ENCODE measurements at places on chromosomes 6 and 20. TPM values are rescaled to one million over a fixed set of nuclear protein-coding genes. Genes with fewer than 3 reads are reported as not detected.

The SMLR1 gene
- not detected for total RNA-seq

The SNX9 gene
- total RNA-seq = 37.8 TPM

The FNDC1 gene
- total RNA-seq = 0.08 TPM

The NKAPL gene
- 0.23 TPM for total RNA-seq

The CGA gene
- not detected for total RNA-seq

The SRPK1 gene
- 62.6 TPM for total RNA-seq

The AIG1 gene
- 55.1 TPM for total RNA-seq

The FOXA2 gene
- 6.7 TPM for total RNA-seq

The BAK1 gene
- 42.7 TPM for total RNA-seq

The CARMIL1 gene
- 21.0 TPM for total RNA-seq

The FABP7 gene
- not detected for total RNA-seq

The HLA-DQB1 gene
- total RNA-seq = 17.6 TPM

The PREX1 gene
- 0.08 TPM for total RNA-seq

The ADGRF4 gene
- 3.1 TPM for total RNA-seq

The FAM217A gene
- not detected for total RNA-seq

The RCAN2 gene
- 0.23 TPM for total RNA-seq

The NKX2-2 gene
- not detected for total RNA-seq

The RAMACL gene
- total RNA-seq = not detected

The SLC35D3 gene
- total RNA-seq = not detected

The ZNF341 gene
- 1.9 TPM for total RNA-seq

The SAMD10 gene
- total RNA-seq = 3.0 TPM

The MACROD2 gene
- 0.16 TPM for total RNA-seq

The EEF1A2 gene
- total RNA-seq = not detected

The ATP9A gene
- 7.2 TPM for total RNA-seq

The CGAS gene
- 6.3 TPM for total RNA-seq

The PAX1 gene
- not detected for total RNA-seq

The SIRPA gene
- total RNA-seq = 27.8 TPM

The L3MBTL1 gene
- total RNA-seq = 2.0 TPM

The RNF5 gene
- total RNA-seq = 64.1 TPM

The VSX1 gene
- not detected for total RNA-seq

The IL17A gene
- not detected for total RNA-seq

The CD109 gene
- total RNA-seq = 36.8 TPM

The EBF4 gene
- total RNA-seq = 0.15 TPM

The SLCO4A1 gene
- 0.38 TPM for total RNA-seq

The JARID2 gene
- 18.4 TPM for total RNA-seq

The EIF2S2 gene
- total RNA-seq = 141 TPM

The CNR1 gene
- not detected for total RNA-seq

The RXRB gene
- total RNA-seq = 15.6 TPM

The CALHM6 gene
- 2.5 TPM for total RNA-seq

The FGD2 gene
- 0.23 TPM for total RNA-seq

The AVP gene
- total RNA-seq = not detected

The ZNF184 gene
- 3.1 TPM for total RNA-seq

The PRND gene
- total RNA-seq = not detected

The PRPH2 gene
- not detected for total RNA-seq

The HTR1E gene
- not detected for total RNA-seq

The SSTR4 gene
- not detected for total RNA-seq

The JPH2 gene
- 1.3 TPM for total RNA-seq

The GJA10 gene
- total RNA-seq = not detected

The MDFI gene
- 415 TPM for total RNA-seq

The NHLRC1 gene
- 2.0 TPM for total RNA-seq

The OSBPL2 gene
- total RNA-seq = 22.7 TPM

The TOX2 gene
- total RNA-seq = 0.76 TPM

The RAB44 gene
- not detected for total RNA-seq

The CENPW gene
- total RNA-seq = 6.4 TPM
